ENCODE measurements at places on chromosomes 7 and 10. TPM values are rescaled to one million over a fixed set of nuclear protein-coding genes. Genes with fewer than 3 reads are reported as not detected.

DNA sequence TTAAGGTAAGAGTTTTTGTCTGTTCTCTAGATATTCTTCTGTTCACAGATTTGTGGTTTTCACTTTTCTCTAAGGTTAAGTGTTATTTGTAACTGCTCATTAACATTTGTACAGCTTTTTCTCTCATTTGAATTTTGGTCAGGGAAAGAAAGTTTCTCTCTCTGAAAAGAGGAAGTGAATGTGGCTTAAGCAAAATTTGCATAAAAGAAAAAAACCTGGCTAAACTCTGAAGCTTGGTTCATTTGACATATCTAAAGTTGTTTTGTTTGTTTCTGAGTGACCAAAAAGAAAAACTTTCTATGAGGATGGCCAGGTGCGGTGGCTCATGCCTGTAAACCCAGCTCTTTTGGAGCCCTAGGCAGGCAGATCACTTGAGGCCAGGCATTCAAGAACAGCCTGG, 22.0 kb upstream of the SLC26A4 start:
- no peaks in the 10 kb centered on the region for H3K36me3 ChIP-seq
- DNase-seq, result no peak
- H3K4me1 ChIP-seq, result peaks cover under 1% of the 10 kb centered on the region
- peaks cover 2% of the 10 kb centered on the region for H3K27me3 ChIP-seq
- no peak overlapping the region for H3K4me3 ChIP-seq

- H3K4me1 ChIP-seq, result peaks cover 15% of the 10 kb centered on the region
- H3K27ac ChIP-seq, result no peak overlapping the region
- no peaks in the 10 kb centered on the region for H3K27me3 ChIP-seq
- no peak overlapping the region for H3K4me3 ChIP-seq
- H3K36me3 ChIP-seq, result no peaks in the 10 kb centered on the region
Observed at GRCh38 chr7:29502133-29502532, 61.5 kb upstream of the PRR15 start.

DNA sequence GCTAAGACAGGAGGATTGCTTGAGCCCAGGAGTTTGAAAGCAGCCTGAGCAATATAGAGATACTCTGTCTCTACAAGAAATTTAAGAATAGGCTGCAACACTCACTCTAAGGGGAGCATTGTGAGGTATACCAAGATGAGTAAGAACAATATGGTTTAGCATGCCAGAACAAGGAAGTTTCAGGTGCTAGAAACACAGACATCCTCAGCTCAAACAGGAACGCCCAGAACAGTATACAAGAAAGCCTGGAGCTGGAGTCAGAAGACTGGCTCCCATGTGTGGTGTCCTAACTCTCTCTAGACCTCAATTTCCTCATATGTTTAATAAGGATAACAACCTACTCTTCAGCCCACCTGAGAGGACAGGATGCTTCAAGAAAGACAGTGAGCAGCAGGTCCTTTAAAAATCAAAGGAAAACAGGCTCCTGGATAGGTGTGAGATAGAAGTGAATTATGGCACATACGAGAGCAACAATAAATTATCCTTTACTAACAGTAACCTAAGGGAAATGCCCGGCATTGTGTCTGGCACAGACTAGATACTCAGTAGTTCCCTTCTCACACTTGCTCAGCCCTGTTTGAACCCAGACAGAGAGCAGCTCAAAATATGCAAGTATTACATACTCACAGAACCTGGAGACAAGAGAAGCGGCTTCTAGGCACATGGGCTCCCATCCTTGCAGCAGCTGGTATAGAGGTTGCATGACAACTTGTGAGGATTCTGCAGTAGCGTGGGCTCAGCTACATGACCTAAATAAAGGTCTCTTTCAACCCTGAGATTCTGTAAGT, 45.4 kb downstream of the KAT6B start:
- no peaks in the 10 kb centered on the region for H3K27me3 ChIP-seq
- no peak for DNase-seq
- no peaks in the 10 kb centered on the region for H3K36me3 ChIP-seq
- no peak overlapping the region for H3K4me3 ChIP-seq

DNA sequence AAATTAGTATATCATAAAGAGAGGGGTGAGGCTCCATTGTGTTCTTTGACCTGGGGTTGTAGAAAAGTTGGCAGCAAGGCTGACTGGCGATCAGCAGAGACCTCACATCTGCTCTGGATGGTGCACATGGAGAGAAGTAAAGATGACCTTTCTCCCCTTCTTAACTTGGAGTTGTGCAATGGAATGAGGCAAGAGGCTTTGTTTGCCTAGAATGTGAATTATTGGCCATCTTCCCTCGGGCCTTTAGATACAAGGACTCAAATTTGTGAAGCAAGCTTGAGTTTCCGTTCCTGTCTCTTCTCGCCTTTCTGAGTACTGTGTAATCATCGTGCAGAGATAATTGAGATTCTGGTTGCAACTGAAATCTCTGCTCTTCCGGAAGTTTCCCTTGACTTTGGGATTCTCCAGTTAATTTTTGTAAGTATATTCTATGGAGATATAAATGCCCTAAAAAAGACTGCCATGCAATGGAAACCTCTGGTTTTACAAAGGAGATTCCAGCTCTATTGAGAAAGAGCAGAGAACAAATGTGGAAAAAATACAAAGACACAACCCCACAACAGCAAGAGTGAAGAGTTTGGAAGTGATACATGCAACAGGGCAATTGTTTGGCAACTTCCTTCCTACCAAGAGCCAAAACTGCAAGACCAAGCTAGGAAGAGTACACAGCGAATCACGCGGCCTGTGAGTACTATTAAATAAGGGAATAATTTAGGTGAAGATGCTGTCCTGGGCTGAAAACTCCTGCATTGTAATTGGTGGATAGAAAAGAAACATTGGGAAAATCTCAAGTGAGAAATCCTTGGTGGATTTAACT, 542.3 kb upstream of the NRP1 start:
- H3K36me3 ChIP-seq, result no peaks in the 10 kb centered on the region
- no peak for DNase-seq
- no peak overlapping the region for H3K27ac ChIP-seq
- H3K27me3 ChIP-seq, result no peaks in the 10 kb centered on the region
- peaks cover 5% of the 10 kb centered on the region for H3K4me1 ChIP-seq

- peaks cover 11% of the 10 kb centered on the region for H3K27me3 ChIP-seq
- peaks cover 11% of the 10 kb centered on the region for H3K36me3 ChIP-seq
- no peak for DNase-seq
- no peak overlapping the region for H3K27ac ChIP-seq
- peaks cover 29% of the 10 kb centered on the region for H3K4me1 ChIP-seq
Observed at GRCh38 chr10:119541459-119542356, 811 bp downstream of the RGS10 start.

DNA sequence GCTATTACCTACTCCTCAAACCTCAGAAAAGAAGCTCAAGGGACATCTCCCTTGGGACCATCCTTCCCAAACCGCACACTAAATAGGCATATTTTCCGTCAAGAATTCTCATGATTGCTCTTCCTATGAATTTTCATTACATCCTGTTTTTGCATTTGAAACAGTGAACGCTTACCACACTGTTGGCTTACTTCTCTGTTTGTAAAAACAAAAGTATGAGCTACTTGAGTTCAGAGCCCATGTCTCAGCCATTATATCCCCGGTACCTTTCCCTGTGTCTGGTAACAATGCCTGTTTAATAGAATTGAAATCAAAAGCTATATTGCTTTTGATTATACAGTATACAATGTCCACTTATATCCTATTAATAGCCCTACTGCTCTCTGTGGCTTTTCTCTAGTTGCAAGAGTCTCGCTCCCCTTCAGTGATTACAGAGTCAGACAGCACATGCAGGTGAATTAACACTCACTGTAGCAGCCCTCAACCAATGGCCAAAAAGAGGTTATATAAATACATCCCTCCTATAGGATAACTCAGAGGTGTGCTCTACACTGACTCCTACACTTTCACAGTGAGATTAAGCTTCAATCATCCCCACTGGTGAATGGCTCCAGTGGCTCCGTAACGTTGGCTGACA, 264.4 kb downstream of the SORCS1 start:
- H3K27ac ChIP-seq, result no peak overlapping the region
- no peak for DNase-seq
- peaks cover 1% of the 10 kb centered on the region for H3K27me3 ChIP-seq
- no peak overlapping the region for H3K4me3 ChIP-seq

- H3K4me1 ChIP-seq, result no peaks in the 10 kb centered on the region
- no peak overlapping the region for H3K4me3 ChIP-seq
- DNase-seq, result no peak
Observed at GRCh38 chr10:106370751-106371150, 793.8 kb downstream of the SORCS1 start.

DNA sequence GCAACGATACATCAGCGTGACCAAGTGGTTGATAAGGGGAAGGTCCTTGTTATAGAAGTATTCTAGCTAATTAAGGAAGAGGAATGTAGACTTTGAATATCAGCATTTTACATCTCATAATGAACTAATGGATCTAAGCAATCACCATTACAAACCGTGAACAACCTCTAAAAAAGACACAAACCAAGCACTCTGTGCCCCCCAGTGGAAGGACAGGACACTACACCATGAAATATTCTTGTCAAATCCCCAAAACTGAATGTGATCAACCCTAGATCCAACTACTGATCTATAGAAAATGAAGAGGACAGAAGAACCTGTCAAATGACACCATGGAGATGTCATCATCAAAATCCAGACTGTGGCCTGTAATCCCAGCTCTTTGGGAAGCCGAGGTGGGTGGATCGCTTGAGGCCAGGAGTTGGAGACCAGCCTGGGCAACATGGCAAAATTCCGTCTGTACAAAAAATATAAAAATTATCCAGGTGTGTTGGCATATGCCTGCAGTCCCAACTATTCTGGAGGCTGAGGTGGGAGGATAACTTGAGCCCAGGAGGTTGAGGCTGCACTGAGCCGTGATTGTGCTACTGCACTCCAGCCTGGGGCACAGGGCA, 111.3 kb upstream of the CARD11 start:
- peaks cover 2% of the 10 kb centered on the region for H3K27me3 ChIP-seq
- H3K36me3 ChIP-seq, result no peaks in the 10 kb centered on the region
- DNase-seq, result peak; percentile 50

DNA sequence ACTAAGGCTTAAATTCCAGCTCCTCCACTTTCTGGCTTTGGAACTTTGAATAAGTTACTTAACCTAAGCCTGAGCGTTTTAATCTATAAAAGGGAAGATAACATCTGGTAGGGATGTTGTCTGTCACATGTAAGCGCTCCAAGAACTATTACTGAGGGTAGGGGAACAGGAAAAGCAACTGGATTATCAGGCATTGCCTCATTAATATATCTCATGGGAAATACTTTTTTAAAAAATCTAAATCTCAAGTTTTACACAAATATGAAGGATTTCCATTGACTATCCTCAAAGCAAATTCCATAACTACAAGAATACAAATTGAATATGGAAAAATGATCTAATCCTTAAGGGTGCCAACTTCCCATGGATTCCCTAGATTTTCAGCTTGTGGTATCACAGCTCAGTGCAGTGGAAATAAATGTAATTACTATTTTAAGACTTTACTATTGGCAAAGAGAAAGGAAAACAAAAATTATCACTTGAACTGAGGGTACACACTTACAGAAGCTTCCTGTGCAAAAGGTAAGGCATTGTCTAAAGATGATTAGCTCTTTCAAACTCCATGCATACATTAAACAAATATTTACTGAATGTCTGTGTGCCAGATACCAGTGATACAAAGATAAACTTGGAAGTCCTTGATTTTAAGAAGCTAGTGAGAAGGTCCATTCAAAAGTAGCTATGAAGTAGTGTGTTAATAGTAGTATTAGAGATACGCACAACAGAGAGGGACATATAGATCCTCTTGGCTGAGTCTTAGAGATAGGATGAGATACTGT, 38.4 kb downstream of the NT5C2 start:
- H3K4me3 ChIP-seq, result no peak overlapping the region
- DNase-seq, result no peak
- H3K36me3 ChIP-seq, result peaks cover 5% of the 10 kb centered on the region
- H3K27ac ChIP-seq, result peak overlapping the region; percentile 92
- peaks cover 2% of the 10 kb centered on the region for H3K27me3 ChIP-seq

DNA sequence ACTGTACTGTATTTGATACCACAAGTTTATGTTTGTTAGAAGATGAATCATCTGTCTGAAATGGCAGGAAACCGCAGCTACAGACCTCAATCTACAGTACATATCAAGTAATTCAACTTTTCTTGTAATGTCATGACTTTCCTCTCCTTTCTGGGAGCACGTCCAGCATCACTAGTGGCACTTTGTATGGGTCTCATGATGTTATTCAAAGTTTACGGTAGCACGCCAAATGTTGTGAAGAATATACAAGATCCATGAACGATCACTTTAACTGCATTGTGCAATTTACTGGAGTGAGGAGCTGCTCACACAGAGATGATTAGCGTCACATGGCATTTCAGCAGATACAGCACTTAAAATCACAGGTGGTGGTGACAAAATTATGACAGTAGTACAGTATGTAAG, 257.8 kb upstream of the GNAI1 start:
- no peak for DNase-seq
- no peak overlapping the region for H3K4me3 ChIP-seq
- H3K4me1 ChIP-seq, result no peaks in the 10 kb centered on the region
- no peaks in the 10 kb centered on the region for H3K36me3 ChIP-seq

HSPA12A gene
- total RNA-seq, result 2.8 TPM

MSMB gene
- not detected for total RNA-seq

SPDYE11 gene
- total RNA-seq, result 0.13 TPM

SH3PXD2A gene
- total RNA-seq, result 59.9 TPM
